ENCODE measurements at places on chromosomes 11 and 22.

GRCh38 chr11:80462211-80462610 lies 1021.4 kb upstream of the TENM4 start:
- no peak for DNase-seq

DNA sequence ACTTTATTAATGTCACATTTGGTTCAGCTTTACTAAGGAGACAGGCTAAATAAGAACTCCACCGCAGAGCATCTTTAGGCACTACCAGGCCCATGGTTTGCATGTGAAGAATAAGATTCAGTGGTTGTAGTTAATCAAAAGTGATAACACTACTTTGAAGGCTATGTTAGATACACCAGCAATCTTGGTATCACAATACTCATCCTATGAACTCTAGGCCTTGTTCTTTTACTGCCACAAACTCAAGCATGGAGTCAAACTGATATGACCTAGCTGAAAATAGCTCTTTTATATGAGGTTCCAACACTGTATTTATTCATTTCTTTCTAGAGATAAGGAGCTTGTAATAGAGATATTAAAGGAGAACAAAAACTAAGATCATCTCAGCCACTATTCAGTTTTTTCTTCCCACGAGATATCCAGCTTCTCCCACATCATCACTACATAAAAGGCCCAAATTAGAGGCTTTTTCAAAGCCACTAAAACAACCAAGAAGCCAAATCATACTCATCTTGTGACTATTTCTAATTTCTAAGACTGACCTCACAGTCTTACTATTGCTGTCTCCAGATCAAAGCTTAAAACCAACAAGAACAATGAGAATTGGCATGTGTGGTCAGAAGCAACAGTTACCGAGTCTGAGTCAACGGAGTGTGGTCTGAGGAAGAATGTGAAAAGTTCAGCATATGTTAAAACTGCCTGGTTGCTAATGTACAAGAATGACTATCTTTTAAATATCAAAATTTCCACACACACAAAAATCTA lies 25.1 kb upstream of the GUCY1A2 start:
- DNase-seq = no peak

DNA sequence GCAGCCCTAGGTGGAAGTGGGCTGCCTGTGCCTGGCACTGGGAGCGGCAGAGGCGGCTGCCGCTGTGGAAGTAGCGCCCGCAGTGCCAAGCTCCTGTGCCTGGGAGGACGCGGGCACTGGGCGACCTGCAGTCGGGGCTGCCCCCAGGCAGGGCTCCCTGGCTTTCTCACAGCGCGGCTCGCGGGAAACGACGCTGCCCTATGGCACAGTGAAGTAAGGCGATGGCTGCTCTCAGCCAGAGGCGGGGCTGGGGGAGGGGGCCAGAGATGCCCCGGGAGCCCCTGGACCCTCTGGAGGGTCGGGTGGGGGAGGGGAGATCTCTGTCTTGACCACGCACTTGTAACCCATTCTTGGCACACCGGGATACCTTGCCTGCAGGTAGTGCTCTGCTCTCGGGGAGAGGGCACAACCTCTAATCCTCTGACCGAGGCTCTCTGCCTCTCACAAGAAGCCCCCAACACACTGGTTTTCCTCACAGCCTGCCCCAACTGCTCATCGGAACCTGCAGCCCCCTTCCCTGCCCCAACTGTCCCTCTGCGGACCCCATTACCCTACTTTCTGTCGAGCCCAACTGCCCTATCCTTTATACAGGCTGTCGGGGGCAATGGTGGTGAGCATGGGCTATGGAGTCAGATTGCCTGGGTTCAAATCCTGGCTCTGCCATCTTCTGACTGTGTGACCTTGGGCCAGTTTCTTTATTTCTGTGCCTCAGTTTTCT lies 32.2 kb upstream of the TRIM29 start:
- DNase-seq = no peak

GRCh38 chr22:45218976-45219375 lies 21.7 kb downstream of the KIAA0930 start:
- DNase-seq = no peak

DNA sequence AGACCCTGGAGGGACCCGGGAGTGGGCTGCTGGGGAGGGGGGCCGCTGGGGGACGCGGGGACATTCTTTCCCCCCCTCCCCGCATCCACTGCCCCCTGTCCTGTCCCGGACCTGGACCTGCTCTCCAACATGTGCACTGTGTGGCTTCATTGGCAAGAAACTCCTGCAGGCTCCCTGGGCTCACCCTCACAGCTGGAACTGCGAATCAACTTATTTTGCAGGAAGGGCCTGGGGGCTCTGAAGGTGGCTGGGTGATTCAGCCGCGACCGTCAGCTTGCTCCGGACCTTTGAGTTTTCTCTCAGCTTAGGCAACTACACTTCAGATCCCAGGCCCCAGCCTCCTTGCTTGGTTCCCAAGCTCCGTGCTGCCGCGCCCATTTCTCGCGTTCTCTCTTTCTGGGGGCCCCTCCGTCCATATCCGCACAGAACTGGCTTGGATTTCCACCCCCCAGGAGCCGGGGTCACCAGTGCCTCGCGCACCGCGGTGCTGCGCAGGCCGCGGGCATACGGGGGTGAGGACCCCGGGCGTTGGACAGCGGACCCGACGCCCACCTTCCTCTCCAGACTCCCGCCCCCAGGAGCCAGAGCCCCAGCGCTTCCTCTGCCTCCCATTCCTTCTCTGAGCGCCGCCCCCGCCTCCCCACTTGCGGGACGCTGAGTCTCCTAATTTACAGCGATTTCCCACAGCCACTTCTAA lies 471 bp upstream of the AHNAK start:
- peak; percentile 54 for DNase-seq

GRCh38 chr11:103325686-103326069 lies 216.5 kb downstream of the DYNC2H1 start:
- DNase-seq = no peak

DNA sequence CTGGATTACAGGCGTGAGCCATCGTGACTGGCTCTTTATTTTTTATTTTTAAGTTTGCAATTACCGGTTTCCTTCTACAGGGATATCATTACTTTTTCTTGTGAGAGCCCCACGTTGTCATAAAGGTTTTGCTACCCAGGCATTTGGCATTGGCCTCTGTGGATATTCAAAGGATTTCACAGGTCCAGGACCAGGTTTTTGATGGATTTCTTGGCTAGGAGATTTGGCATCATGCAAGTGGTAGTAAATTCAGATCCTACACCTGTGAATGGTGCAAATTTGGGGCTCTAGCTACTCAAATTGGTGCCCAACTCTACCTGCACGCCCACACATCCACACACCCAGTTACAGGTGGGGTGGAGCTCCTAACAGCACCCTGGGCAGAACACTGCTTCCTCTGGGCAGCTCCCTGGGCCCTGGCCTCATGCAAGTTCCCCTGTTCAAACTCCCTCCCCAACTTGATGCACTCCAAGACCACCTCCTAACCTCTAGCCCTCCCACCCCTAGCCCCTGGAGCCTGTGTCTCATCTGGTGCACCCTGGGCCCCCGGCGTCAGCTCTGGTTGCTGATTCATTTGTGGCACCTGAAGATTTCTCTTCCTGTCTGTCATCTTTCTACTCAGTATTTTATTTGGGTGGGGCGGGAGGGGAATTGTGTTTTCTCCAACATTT lies 9.3 kb upstream of the MRGPRD start:
- DNase-seq = peak; percentile 76

- no peak for DNase-seq
Measured at GRCh38 chr11:105458071-105458470, 151.8 kb upstream of the GRIA4 start.

DNA sequence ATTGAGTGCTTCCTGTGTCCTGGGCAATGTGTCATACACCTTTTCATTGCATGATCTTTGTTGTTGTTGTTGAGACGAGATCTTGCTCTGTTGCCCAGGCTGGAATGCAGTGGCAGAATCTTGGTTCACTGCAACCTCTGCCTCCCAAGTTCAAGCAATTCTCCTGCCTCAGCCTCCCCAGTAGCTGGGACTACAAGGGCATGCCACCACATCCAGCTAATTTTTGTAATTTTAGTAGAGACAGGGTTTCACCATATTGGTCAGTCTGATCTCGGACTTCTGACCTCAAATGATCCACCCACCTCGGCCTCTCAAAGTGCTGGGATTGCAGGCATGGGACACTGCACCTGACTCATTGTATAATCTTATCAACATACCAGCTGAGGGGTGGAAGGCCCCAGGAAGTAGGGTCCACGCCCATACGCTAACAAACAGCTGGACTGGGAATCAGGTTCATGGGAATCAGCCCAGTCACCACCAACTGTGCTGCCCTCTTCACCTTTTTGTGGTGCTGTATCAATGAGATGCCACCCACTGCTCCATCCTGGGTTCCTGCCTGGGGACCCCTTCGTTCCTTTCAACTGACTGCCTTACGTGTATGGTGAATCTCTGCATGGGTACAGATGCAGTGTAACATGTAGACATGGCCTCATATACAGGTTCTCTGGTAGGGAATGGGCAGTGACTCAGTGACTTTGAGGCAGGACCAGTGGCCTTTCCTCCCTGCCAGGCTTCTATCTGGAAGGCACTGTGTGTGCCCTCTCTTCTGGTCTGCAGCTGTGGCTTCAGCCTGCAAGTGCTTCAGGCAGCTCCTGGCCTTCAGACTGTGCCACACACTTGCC lies 32.5 kb upstream of the YWHAH start:
- no peak for DNase-seq

DNA sequence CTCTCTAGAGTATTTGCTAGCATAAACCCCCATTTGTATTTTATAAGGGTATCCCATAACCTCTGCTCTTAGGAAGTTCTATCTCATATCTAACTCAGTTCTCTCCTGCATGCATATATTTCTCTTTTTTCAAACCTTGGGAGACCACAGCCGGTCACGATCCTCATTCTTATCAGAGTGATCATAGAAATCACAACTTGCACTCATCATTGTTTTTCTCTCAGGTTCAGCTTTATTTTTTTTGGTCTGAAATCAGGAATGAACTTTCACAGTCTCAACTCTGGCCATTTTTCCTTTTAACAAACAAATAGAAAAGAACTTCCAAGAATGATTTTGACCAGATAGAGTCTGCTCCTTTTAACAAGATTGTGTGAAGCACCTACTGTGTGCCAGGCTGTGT lies 98.6 kb upstream of the BLID start:
- DNase-seq = no peak

DNA sequence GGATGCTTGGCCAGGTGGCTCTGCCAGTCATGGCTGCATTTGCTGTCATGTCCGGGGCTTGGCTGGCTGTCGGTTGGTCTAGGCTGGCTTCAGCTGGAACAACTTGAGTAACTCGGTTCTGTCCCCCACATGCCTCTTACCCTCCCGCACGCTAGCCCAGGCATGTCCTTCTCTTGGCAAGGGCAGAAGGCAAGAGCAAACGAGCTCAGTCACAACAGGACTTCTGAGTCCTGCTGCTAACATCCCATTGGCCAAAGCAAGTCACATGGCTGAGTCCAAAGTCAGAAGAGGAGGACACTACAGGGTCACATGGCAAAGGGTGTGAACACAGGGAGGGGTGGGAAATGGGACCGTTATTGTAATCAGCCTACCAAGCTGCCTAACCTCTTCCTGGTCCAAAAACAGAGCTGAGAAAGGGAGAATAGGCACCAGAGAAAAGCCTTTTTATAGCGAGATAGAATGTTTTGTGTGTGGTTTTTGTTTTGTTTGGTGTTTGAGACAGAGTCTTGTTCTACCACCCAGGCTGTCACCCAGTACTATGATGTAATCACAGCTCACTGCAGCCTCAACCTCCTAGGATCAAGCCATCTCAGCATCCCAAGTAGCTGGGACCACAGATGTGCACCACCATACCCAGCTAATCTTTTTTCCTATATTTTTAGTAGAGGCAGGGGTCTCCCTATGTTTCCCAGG lies 81.9 kb downstream of the MN1 start:
- DNase-seq = peak; percentile 1

DNA sequence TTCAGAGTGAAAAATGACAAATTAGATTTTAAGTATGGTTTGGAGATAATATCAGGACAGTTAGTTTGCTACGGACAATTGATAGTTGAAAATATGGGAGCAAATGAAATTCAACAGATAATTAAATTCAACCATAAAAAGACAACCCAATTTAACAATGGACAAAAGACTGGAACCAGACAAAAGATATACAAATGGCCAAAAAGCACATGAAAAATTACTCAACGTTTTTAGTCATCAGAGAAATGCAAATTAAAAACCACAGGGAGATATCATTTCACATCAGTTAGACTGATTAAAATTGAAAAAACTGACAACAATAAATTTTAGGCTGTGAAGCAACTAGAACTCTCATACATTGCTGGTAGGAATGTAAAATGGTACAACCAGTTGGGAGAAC lies 27.2 kb downstream of the SIK2 start:
- DNase-seq = no peak
